ENCODE measurements at places on chromosomes 6 and 20.

DNA sequence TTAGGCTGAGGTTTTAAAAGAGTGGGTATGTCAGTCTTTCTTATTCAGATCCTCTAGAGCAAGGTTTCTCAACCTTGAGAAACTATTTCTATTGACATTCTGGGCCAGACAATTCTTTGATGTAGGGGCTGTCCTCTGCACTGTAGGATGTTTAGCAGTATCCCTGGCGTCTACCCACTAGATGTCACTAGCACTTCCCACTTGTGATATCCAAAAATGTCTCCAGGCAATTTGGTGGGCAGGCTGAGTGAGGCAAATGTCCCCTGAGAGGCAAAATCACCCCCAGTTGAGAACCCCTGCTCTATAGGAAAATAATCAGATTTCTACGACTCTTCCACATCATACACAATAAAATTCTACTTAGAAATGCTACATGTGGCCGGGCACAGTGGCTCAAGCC, 7.7 kb upstream of the ZKSCAN8 start:
- peak; percentile 23 for DNase-seq

- no peak for DNase-seq
Observed at GRCh38 chr6:144377586-144378210, 92.6 kb downstream of the UTRN start.

- peak; percentile 35 for DNase-seq
Observed at GRCh38 chr6:154414021-154414813, 57.6 kb upstream of the IPCEF1 start.

DNA sequence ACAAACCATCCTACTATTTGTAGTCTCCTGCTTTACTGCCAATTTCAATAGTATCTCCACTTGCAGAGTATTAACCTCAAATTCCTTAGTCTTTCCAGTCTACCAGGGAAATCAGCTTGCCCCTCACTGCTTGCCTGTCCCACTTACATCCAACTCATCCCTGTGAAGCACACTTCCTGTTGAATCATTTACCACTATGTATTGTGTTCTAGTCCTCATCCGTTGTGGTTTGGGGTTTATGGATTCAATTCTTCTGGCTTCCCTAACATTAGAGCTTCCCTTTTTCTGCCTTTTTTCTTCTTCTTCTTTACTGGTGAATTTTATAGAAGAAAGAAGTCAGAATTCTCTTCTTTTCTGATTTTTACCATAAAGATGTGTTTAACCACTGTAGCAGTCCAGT, 5.1 kb upstream of the TXLNB start:
- DNase-seq: peak; percentile 59

DNA sequence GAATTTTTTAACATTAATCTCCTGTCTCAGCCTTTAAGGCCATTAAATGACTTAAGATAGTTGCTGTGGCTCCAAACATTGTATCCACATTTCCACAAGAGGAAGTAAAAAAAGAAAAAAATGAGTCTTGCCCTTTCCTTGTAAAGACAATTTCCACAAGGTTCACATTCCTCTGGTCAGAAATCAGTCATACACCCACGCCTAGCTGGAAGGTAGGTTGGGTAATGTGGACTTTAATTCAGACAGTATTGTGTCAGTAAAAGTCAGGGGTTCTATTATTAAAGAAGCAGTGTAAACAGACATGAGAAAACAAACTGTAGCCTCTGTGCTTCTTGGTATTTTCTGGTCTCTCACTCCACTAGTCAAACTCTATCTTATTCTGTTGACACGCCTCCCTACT, 682.0 kb downstream of the GRIK2 start:
- DNase-seq: no peak

- no peak for DNase-seq
Observed at GRCh38 chr6:45822873-45823272, 192.8 kb downstream of the CLIC5 start.

GRCh38 chr6:114346451-114346850, 3.6 kb upstream of the HS3ST5 start:
- no peak for DNase-seq

DNA sequence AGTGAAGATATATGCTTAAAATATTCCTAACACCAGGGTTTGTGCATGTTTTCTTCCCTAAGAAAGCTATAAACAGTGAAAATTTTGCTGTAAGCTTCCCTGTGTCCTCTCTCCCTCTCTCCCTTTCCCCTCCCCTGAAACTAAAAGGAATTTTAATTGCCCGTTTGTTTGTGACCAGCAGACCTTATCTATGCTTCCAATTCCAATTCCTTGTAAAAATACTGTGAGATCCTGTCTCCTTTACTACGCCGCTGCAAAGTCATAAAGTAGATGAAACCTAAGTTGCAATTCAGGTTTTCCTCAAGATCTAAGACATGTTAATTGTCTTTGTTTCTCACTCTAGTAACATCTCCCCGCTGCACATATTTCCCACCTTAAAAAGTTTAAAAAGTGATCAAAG, 82.3 kb downstream of the DNAH8 start:
- DNase-seq: no peak

DNA sequence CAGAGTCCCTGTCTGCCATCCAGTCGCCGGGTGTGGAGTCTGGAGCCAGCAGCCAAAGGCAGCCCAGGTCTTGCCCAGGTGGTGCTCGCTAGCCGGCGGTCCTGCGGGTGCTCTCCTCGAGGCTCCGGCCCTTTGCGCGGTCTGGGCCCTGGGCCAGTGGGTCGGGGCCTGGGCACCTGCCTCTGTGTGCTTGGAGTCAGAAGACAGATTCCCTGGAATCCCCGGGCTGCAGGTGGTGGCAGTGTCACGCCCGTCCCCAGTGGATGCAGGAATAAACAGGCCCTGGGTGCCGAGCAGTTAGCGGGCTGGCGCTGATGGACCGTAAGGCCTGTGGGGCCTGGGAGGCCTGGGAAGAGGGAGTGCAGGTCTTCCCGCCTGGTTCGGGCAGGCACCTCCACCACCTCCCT, 5.3 kb downstream of the SS18L1 start:
- DNase-seq: no peak
